ENCODE measurements at places on chromosomes 3 and 15. TPM values are rescaled to one million over a fixed set of nuclear protein-coding genes. Genes with fewer than 3 reads are reported as not detected.

The IL5RA gene
- not detected for total RNA-seq

- no peak for DNase-seq
Observed at GRCh38 chr3:127108796-127109195, 84.1 kb upstream of the PRR23E start.

The C3orf70 gene
- total RNA-seq: not detected

DNA sequence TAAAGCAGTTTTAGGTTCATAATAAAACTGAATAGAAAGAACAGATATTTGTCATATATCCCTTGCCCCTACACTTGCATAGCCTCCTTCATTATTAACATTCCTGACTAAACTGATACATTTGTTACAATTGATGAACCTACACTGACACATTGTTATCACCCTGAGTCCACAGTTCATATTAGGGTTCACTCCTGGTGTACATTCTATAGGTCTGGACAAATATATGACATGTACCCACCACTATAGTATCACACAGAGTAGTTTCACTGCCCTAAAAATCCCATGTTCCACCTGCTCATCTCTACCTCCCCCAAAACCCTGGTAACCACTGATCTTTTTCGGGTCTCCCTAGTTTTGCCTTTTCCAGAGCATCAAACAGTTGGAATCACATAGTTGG lies 13.8 kb downstream of the DCBLD2 start:
- DNase-seq: no peak

The PROS1 gene
- 0.25 TPM for total RNA-seq

DNA sequence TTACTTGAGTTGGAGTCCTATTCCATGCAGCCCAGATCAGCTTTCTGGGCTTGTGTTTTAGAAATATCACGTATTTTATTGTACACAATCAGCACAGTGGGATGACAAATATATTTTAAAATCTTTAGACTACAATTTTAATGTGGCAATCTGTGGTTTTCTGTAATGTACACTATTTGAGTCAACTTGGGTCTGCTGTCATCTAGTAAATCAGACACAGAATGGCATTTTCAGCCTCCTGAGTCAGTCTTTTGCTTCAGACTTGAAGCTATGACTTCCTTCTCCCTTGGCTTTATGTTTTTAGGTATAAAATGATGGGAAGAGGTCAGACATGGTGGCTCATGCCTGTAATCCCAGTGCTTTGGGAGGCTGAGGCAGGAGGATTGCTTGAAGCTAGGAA lies 232.1 kb downstream of the NECTIN3 start:
- DNase-seq: no peak

- DNase-seq: no peak
Observed at GRCh38 chr15:57158589-57158988, 217.7 kb upstream of the CGNL1 start.

The ISL2 gene
- total RNA-seq: 0.24 TPM

The XYLB gene
- 2.4 TPM for total RNA-seq

DNA sequence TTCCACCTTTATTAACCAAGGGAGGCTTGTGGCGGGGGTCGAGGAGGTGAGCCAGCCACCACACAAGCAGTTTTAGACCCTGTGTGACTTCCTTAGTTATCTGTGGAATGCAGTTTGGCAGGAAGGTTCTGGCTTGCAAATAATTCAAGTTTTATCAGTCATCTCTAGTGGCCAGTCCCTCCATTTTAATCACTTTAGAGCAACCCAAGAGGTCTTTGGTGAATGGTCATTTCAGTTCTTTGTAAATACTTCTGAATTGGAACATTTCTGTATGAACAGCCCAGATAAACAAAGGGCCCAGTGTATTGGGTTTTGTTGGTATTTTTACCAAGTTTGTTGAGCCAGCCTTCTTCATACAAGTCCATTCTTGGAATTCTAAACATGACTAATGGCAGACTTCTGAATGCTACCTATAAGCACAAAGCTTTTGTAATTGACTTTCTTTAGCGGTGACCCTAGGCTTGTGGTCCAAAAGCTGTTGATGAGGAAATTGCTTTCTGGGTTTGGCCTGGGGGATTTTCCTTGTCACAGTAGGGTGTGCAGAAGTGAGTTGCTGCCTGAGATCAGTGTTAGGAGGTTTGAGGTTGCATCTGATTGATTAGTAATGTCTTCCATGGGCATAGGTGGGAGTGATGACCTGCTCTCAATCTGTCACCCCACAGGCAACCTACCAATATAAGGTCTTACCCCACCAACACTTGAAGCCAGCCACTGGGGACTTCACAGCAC lies 193.3 kb upstream of the TOPAZ1 start:
- peak; percentile 61 for DNase-seq

DNA sequence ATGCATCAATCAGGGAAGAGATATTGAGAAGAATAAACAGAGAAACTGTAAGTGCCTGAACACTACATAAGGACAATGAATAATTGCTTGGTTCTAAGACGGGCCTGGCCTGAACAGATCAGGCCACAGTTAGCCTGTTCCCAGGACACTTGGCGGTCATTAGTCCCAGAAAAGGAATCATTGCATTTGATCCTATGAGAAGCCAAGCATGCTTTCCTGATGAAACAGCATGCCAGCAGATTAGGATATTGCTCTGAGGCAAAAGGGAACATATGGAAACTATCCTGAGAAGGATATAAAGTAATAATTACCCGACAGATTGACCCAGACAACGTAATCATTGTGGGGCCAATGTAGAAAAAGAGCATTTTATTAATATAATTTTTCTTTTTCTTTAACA lies 51.9 kb downstream of the STRIT1 start:
- no peak for DNase-seq

The PLCB2 gene
- total RNA-seq: 1.6 TPM

- DNase-seq: no peak
Observed at GRCh38 chr3:125189378-125190165, 23.0 kb downstream of the SLC12A8 start.

DNA sequence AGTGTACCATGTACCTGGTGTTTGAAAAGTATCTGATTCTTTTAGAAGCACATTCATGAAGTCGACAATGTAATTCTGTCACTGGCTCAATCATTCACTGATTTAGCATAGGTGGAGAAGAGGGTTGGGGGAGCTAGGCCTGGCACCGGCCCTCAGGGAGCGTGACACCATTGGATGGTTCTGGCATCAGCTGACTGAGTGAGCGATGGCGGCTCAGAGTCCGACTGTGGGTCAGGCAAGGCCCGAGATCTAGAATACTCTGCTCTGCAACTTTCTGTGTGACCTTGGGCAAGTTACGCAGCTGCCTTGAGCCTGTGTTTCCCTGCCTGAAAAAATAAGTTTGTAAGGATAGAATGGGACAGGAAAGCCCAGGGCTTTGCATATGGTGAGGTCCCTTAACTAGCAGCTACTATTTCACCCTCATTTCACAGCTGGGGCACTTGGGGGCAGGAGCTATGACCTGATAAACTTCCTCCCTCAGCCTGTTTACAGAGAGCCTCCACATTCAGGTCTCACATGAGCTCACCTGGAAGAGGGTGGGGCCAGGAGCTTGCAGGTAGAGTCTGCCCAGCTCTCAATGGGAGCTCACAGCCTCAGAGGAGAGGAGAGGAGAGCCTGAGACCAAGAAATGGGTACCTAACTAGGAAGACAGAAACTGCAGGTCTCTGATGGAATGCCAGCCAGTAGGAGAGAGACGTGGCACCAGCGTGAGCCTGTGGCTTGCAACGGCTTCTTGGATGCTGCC lies 153.7 kb upstream of the TLE3 start:
- DNase-seq: no peak

- no peak for DNase-seq
Observed at GRCh38 chr15:60758961-60759729, 280.2 kb upstream of the ICE2 start.

- DNase-seq: no peak
Observed at GRCh38 chr15:29890336-29891095, 68.2 kb upstream of the TJP1 start.

- no peak for DNase-seq
Observed at GRCh38 chr15:57118013-57118799, 199.8 kb downstream of the TCF12 start.

DNA sequence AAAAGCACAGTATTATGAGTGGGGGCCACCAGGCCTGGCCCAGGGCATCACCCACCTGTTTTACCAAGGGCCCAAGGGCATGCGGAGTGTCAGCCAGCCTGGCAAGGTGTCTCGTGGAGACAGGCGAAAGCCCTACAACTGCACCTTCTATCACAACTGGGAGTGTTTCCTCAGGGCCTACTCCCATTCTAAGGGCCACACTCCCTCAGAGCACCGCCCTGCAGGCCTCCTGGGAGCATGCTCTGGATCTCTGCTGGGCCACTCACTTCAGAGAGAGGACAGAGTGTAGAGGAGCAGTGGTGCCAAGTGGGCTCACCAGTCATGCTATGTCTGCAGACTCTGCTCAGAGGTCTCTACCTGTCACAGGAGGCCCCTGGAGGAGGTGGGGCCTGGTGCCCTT lies 21.2 kb upstream of the CLK3 start:
- DNase-seq: no peak

DNA sequence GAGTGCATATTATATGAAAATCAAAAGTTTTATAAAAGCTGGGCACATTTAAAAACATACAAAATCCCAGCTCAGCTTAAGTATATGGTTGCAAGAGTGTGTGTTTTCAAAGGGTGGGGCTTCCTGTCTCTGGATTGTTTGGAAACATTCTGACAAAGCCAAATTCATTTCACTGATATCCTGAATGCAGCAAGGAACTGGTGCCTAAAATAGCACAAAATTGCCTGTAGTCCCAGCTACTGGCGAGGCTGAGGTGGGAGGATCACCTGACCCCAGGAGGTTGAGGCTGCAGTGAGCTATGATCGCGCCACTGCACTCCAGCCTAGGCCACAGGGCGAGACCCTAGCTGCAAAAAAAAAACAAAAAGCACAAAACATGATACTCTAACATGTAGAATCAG lies 13.0 kb upstream of the TJP1 start:
- DNase-seq: no peak

DNA sequence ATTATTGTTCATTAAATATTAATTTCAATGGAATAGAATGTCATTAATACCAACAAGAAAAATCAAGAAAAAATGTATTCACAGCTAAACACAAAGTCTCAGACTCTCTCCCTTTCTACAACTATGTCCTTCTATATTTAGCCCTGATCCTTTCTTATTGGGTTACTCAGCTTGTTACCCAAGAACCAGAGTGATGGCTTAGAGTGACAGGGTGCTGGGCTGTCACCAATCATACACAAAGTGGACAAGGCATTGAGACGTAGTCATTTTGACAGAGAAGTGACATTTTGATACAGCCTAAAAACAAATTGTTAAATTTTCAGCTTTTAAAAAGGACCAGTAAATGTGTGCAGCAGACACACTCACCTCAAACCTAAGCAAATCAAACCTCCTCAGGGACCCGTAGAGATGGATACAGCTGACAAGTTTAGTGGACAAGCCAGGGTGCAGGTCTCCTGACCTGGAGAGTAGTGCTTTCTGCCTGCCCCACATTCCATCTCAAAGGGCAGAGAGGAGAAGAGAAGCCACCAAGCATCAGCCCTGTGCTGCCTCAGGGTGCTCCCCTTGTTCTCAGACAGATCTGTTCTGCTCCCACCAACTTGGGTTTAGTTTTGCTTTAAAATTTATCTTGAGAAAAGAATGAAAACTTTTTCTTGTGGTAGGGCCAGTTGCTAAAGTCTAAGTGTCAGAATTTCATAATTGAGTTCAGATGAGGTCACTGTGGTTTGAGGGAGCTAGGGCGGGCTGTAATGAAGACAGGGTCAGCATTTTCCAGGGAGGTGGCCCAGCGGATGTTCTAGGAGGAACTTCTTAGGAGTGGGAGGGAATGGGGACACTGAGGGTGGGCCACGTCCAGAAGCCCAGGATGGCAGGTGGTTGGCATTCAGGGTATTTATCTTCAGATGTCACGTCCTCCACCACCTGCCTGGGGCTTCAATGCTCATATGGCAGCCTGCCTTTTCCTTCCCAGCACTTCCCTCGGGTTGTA lies 136.5 kb upstream of the TBL1XR1 start:
- DNase-seq: no peak

- peak; percentile 42 for DNase-seq
Observed at GRCh38 chr3:171967137-171967783, 72.1 kb upstream of the FNDC3B start.

GRCh38 chr15:94352636-94353487 lies 121.5 kb downstream of the MCTP2 start:
- no peak for DNase-seq

The CCDC13 gene
- total RNA-seq: not detected

The ACKR4 gene
- total RNA-seq: not detected

DNA sequence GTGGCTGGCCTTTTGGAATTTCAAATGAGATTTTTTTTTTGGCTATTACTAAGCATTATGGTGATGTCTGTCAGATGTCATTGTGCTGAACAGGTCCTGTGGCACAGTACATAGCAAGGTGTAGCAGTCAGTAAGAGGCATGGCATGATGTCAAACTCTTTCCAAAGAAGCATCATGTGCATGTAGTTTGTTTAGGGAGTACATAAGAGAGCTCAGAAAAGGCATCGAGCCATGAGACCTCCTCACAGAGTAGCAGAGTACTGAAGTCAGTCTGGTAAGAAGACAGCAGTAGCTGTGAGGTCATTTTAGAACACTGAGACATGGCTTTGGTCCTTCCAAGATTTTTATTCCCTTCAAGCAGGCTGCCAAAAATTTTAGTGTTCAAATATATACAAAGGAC lies 134.9 kb upstream of the SPRED1 start:
- no peak for DNase-seq

GRCh38 chr3:3392946-3393345 lies 213.5 kb upstream of the CRBN start:
- no peak for DNase-seq

The PLA2G4E gene
- not detected for total RNA-seq

DNA sequence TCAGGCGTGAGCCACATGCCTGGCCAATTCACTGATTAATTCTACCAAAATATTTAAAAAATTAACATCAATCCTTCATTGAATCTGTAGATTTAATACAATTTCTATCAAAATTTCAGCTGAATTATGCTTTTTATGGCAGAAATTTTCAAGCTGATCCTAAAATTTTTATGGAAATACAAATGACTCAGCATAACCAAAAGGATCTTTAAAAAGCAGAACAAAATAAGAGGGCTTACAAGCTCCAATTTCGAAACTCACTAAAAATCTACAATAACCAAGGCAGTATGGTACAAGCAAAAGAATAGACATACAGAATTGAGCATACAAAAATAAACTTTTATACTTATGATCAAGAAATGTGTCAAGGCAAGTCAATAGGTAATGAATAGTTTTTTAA lies 180.4 kb upstream of the CTNNB1 start:
- no peak for DNase-seq

DNA sequence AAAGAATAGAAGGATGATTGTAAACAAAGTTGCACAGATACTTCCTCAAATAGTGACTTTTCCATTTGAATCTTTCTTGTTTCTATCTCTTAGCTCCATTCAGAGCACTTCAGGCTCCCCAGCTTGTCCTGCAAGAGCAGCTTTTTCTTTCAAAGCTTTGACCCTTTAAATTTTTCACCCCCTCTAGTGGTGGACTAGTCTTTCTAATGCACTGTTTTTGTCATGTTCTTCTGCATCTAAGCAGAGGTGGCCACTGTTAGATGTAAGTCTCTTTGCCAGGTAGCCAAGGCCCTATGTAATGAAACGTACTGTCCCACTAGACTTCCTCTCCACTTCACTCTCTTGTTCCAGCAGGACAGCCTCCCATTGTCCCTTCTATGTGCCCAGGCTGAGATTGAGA lies 74.0 kb upstream of the MANF start:
- no peak for DNase-seq

GRCh38 chr3:32310336-32310735 lies 71.9 kb downstream of the CMTM8 start:
- no peak for DNase-seq

The EFCC1 gene
- total RNA-seq: 0.24 TPM

- DNase-seq: no peak
Observed at GRCh38 chr3:112688085-112688769, 47.3 kb upstream of the CCDC80 start.

GRCh38 chr15:92677999-92678398 lies 22.4 kb upstream of the FAM174B start:
- no peak for DNase-seq
